ENCODE measurements at places on chromosomes 7 and 10.

- DNase-seq = peak; percentile 57
Observed at GRCh38 chr7:140696680-140697446, at the start of gene NDUFB2. Gene NDUFB2 (plus strand): TSS chr7:140696708. CDS start chr7:140696745, 37 bp downstream.

GRCh38 chr7:159136013-159136412, 8.7 kb downstream of the VIPR2 start:
- DNase-seq = no peak

DNA sequence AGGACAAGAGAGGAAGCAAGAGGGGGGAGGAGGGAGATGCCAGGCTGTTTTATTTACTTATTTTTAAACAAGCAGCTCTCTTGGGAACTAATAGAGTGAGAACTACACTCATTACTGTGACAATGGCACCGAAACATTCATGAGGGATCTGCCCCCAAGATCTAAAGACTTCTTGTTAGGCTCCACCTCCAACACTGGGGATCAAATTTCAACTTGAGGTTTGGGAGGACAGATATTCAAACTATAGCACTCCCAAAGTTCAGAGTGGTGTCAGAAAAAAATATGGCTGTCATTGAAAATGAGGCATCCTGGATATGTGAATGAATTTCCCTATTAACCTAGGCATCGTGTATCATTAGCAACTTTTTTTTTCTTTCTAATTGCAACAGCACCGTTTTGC, 145.5 kb downstream of the ABCA13 start:
- DNase-seq = no peak

DNA sequence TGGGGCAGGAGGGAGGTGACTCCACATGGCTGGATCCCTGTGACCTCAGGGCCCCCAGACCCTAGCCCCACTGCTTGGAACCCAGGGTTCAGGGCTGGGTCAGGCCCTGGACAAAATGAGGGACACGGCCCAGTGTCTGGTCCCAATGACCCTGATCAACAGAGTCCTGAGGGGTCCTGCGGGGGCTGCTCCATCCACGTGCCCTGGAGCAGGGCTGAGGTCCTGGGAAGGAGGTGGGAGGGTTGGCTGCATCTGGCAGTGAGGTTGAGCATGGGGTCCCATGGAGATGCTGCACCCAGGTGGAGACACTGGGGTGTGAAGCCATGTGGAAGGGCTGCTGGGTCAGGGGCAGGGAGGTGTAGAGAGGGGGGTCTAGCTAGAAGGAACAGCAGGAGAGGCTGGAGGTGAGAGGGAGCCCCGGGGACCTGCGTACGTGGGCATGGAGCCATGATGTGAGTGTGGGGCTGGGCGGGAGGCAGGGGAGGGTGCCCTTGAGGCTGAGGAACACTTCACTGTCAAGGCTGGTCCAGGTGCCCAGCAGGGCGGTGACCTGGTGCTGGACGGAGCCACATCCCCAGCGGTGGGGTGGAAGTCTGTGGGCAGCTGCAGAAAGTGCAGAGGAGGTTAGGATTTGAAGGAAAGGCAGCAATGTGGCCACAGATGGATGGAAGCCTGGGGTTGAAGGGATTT, 604 bp downstream of the SCART1 start:
- DNase-seq = no peak

DNA sequence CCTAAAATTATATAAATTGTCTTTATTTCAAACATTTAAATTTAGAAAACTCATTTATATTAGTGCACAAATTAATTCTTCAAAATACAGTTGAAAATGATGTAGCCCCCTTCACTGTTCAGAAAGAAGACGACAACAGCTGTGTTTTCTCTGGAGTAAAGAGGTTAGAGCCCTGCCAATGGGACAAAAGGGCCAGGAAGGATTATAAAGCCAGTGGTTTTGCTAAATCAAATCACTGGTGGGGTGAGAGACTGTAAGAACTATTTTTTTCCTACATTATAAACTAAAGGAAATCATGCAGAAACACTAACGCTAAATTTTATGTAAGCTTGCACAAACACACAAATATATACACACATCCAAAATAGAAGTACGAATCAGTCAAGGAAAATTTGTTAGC, 386.6 kb downstream of the PARD3 start:
- no peak for DNase-seq

GRCh38 chr7:601036-601594, 81.5 kb upstream of the PDGFA start:
- no peak for DNase-seq

GRCh38 chr10:124875596-124875995, 66.3 kb upstream of the ZRANB1 start:
- no peak for DNase-seq

DNA sequence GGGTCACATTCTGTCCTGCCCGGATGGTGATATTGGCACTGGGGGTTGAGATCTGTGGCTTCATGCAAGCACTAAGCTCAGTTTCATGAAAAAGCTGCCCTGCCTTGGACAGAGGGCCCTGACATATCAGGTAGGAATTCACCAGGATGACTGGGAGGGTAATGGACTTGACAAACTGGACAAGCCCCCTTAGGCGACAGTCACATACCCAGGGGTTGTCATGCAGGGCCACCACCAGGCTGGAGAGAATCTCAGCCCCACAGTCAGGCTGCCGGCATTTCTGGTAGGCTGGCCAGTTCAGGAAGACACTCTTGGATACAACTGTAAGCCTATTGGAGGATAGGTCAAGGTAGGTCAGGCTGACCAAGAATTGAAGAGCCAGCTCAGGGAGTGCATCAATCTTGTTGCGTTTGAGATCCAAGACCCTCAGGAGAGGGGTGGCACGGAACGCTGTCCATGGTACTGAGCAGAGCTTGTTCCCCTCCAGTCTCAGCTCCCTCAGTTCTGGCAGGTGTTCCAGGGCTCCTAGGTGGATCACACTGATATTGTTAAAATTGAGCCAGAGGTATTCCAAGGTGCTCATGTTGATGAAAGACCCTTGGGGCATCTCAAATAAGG, 824 bp downstream of the LRIT2 start:
- DNase-seq = no peak

- DNase-seq = no peak
Observed at GRCh38 chr7:22681312-22681711, 45.7 kb upstream of the IL6 start.

GRCh38 chr10:48683424-48683823, 1.2 kb upstream of the WDFY4 start:
- no peak for DNase-seq

DNA sequence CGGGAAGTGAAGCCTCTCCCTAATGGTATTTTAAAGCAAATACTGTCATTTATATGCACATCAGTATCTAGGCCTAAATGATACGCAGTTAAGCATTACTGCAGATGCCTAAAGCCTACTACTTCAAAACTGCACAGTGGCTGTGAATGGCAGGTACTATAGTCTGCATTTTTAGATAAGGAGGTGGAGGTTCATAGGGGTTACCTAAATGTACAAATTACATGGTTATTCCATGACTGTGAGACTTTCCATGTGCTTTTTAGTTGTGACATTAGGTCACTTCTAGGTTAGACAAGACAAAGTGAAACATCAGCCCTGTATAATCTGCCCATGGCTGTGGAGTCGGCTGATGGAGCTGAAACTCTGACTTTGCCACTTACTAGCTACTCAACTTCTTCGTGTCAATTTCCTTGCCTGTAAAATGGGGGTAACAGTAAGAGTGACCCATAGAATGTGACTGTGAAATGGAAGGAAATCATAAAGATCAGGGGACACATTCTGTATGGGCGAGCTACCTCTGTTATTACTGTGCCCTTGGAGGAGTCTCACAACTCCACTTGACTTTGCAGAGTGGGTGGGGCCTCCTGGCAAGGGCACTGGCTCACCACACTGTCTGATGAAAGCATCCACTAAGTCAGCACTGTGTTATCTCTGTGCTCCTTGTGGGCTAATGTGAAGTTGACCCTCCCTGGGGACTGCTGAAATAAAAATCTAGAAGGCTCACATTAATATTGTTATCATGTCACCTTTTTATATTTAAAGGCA, 239.4 kb downstream of the TNS3 start:
- DNase-seq = no peak

GRCh38 chr10:42753507-42754154, 29.0 kb upstream of the BMS1 start:
- no peak for DNase-seq

Measured in GM12878 (cell line).